ENCODE measurements at places on chromosomes 4 and X. TPM values are rescaled to one million over a fixed set of nuclear protein-coding genes. Genes with fewer than 3 reads are reported as not detected.

Gene ODAPH
- not detected for total RNA-seq

Gene BEX5
- total RNA-seq = not detected

DNA sequence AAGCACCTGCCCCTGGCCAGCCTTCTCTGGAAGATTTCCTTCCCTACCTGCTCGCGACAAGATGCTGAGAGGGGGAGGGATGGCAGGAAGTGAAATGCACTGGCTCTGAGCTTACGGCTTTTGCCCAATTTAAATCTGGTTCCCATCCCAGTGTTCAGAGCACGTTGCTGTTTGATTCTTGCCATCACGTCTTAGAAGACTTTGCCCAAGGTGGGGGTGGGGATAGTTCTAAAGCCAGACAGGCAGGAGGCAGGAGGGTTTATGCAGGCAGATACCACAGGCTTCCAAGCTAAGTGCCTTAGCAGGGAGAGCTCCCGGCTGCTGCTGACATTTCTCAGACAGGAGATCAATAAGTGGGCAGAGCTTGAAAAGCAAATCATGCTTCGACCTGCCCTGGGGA, 393.9 kb downstream of the MID1IP1 start:
- no peak for DNase-seq

DNA sequence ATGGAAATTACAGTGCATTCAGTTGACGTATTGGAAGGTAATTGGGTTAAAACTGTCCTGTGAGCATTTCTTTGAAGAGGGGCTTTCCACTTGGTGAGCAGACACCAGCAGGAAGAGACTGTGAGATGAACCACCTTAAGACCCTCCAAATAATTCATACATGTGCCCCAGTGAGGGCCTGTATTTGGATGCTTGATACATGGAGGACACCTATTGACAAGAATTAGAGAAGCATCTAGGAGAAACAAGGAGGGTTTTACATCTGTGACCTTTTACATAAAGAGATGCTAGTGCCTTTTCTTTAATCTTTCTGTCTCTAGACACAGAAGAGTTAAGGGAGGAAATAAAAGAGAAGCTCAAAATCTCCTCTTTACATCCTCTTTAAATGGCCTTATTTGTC, 1115.3 kb upstream of the IGFBP7 start:
- DNase-seq = no peak

DNA sequence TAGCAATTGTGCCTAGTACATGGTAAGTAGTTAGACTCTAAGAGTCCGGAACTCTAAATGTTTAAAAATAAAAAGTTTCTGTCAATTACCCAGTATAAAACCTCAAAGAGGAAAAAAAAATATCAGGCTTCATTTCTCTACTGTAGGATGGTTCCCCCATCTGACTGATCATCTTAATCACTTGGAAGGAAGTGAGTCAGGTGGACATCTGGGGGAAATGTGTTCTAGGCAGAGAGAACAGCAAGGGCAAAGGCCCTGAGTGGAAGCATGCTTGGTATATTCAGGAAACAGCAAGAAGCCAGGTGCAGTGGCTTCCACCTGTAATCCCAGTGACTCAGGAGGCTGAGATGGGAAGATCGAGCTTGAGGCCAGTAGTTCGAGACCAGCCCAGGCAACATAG, 2.9 kb upstream of the EIF1AX start:
- DNase-seq = peak; percentile 20

GRCh38 chrX:72025236-72025770, 106.4 kb downstream of the RTL5 start:
- no peak for DNase-seq

DNA sequence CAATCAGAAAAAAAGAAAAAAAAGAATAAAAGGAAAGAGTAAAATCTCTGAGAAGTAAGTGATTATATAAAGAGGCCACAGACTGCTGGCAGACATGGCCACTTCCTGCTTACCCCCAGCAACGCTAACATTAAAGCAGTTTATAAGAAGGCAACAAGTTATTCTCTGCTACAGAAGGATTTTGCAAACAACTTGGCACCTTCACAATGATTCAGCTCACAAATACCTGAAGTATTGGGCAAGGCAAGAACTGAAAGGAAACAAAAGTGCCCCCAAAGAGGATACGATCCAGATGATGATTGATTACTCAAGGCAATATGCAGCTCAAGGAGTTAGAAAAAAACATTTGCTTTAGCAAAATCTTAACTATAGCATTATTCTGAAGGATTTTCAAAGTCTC, 718.8 kb downstream of the KLHL13 start:
- DNase-seq = no peak

Gene VEGFD
- not detected for total RNA-seq

DNA sequence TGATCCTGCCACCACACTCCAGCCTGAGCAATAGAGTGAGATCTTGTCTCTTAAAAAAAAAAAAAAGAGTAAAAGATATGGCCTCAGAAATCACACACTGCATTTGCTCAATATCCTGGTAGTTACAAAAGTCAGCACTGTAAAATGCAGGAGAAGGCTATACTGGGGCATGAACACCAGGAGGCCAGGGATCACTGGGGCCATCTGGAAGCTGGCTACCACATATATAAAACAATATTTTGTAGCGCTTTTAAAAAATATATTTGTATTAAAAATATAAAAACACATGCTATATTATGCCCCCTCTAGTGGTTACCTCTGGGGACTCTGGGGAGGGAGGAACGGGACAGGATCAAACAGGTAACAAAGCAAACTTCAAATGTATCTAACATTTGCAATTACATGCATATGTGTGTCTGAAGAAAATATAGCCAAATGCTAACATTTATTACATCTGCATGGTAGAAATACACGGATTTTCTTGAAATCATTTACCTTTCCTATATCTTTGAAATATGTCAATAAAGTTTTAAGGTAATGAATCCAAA, 4.0 kb downstream of the C4orf46 start:
- peak; percentile 76 for DNase-seq

DNA sequence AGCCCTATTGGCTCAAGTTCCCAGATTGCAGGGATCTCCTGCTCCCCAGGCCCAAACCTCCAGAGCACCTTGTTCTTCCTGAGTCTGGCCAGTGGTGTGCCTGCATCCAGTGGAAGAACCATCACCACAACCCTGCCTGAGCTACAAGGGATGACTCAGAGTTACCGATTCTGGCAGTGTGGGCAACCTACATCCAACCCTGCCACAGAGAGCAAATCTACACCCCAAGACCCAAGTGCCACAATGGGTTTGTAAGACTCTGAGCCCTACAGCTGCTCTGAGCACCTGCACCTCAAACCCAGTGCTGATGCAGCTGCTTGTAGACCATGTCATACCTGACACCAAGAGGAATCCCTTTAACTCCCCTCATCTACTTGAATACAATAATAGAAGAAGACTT, 110.0 kb downstream of the SOWAHB start:
- no peak for DNase-seq

DNA sequence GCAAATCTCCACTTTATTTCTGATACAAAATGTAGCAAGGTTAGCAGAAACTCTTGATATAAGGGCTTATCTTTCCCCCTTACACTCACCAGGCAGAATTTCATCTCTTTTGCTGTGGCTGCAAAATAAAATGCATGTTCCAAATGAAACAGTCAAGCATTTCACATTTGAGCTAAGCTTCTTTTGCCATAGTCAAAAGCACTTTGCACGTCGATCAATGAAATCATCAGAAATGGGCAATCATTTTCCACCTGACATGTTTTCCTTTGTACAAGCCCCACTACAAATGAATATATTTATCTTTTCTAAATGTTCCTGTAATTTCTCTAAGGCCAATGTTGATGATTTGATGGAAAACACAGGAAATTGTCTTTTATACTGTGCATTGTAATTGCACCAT, 178.4 kb downstream of the ANKRD50 start:
- DNase-seq = no peak

Gene TLR2
- 0.62 TPM for total RNA-seq

Gene C4orf36
- total RNA-seq = 0.32 TPM

GRCh38 chr4:58983887-58984286, 1873.7 kb upstream of the IGFBP7 start:
- no peak for DNase-seq

Gene BEX2
- not detected for total RNA-seq

GRCh38 chrX:3017492-3017891, 11.1 kb downstream of the ARSH start:
- DNase-seq = no peak

Gene ANOS1
- not detected for total RNA-seq

Gene NWD2
- total RNA-seq = not detected

- DNase-seq = peak; percentile 26
These were observed 12.7 kb downstream of the TKTL1 start for GRCh38 chrX:154308108-154308946.

- DNase-seq = no peak
These were observed 118.1 kb downstream of the ENPP6 start for GRCh38 chr4:184099535-184099966.

- DNase-seq = no peak
These were observed 69.2 kb upstream of the PNPLA4 start for GRCh38 chrX:7996414-7996813.

DNA sequence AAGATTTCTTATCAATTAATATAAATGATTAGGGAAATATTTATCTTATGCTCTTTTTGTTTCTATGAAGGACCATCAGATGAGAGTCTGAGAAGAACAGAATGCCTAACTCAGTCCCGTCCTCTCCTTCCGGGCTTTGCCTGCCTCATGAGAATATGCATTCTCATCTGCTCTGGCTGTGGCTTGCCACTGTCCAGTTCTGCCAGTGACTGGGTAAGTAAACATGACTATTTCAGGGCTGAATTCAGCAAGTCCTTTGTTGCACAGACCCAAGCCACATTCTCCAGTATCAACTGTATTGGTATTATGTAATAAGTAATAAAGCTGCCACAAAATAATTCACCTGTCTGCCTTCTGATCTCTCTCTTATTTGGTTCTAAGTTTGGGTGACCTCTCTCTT, 110.7 kb downstream of the WDFY3 start:
- DNase-seq = no peak

- DNase-seq = no peak
These were observed 4.2 kb downstream of the TACC3 start for GRCh38 chr4:1725521-1725920.

GRCh38 chrX:70260104-70260503, at the start of gene P2RY4:
TSS of gene P2RY4 (minus strand) at chrX:70260204. CDS start at chrX:70259624, 580 bp downstream.
- DNase-seq = no peak

Gene AMER1
- total RNA-seq = 5.8 TPM

Gene PAK3
- not detected for total RNA-seq

DNA sequence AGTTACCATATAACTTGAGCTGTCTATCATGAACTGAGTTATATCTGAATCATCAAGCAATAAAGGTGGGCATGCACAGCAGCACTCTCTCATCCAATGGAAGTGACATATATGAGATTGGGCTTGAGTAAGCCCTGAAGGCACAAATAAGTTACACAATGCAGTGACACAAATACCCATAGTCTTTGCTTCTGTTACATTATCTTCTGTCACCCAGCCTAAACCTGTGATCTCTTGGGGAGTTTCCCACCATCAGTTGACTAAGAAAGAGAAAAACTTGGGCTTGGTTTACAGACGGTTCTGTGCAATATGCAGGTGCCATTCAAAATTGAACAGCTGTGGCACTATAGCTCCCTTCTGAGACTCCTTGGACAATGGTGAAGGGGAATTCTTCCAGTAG, 138.8 kb upstream of the IL15 start:
- no peak for DNase-seq

Measured in MG63 (cell line).